ENCODE measurements at places on chromosomes 5 and 9.

DNA sequence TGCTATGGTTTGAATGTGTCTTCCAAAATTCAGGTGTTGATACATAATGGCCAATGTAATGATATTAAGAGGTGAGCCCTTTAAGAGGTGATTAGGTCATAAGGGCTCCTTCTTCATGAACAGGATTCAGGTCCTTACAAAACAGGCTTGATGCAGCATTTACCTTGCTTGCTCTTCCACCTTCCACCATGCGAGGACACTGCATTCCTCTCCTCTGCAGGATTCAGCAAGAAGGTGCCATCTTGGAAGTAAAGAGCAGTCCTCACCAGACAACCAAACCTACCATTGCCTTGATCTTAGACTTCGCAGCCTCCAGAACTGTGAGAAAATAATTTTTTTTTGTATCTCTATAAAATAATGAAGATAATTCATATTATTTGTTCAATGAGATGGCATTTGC lies 314.0 kb upstream of the SMARCA2 start:
- DNase-seq = no peak

- no peak for DNase-seq
These were observed 33.5 kb downstream of the ANXA6 start for GRCh38 chr5:151123897-151124751.

- no peak for DNase-seq
These were observed 2.3 kb downstream of the GRIN1 start for GRCh38 chr9:137141050-137141810.

DNA sequence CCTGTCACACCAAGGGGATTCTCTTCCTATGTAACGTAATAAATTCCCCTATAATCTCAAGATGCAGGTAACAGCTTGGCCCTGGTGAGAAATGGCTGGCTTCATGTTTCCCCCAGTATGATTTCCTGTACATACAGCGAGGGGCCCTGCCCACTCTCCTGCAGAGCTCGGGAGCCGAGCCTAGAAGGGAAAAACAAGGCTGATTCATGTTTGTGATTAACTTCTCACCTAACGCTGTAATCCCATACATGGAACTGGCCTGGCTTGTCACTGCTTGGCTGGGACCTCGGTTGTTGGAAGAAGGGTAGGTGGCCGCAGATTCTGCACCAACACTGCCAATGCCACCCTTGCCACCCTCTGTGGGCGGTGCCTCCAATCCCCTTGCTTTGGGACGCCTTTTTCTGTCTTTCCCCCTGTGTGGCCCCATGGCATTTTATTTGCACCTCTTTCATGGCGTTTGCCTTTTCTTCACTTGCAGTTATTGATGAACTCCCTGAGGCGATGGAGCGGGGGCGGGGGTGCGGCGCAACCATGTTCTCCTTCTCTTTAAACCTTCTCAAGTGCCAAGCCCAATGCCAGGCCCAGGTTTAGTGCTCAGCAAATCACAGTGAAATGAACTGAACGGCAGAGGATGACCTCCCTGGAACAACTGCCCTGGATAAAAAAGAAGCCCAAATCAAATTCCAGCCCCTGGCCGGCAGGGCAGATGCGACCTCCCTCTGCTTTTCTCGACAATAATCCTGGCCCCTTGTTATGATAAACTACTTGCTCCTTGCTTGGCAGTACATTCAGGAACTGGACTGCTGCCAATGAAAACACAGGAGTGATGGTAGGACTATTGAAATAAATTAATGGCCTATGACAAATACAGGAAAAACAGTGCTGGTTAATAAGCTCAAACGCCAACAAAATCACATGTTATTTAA lies 108.1 kb downstream of the TMEM174 start:
- DNase-seq = no peak

GRCh38 chr9:35682051-35682450 lies 7.7 kb downstream of the TPM2 start:
- no peak for DNase-seq

GRCh38 chr9:37514999-37515398 lies 29.3 kb downstream of the POLR1E start:
- peak; percentile 24 for DNase-seq

DNA sequence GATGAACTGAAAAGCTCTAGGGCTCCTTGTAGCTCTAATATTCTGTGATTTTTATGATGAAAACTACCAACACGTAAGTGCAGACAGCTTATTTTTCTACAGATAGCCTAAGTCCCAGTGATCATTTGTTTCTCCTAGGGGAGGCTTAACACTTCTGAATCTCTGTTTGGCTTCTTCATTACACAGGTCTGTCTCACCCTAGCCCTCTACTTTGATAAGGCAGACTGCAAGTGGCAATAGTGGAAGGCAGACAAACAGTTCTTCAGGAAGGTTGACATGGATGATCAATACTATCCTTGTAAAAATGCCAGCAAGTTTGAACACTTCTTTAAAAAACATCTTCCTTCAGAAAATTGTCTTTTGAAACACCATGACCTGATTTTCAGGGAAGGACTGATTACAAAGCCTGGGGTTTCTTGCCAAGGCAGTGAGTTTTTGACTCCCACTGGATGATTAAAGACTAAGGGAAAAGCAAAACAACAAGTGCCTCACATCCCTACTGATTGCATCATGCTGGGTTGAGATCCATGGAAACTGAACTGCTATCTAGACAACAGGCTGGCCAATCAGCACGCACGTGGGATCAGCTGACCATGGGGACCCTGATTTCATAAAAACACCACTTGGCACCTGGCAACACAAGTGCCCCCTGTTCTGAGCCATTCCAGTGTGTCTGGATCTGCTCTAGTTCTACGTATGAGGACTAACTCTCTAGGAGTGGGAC lies 212.2 kb downstream of the SMARCA2 start:
- no peak for DNase-seq

- DNase-seq = no peak
These were observed 179.2 kb downstream of the RFK start for GRCh38 chr9:76215066-76215465.

DNA sequence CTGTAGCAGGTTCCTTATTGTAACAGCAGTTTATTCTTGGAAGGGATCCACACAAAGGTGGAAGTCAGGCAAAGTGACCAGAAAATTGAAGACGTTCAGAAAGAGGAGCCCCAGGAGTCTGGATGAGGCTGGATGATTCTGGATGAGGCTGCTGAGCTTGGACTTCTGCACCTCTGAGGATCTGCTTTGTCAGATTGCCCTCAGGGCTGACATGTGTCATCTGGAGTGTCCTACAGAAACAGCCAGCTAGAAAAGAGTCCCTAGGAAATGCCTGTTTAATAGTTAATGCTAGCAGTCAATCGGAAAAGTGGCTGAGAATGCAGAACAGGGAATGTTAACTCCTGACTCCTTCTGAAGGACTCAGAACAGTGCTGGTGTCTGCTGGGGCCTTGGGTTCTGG lies 236.4 kb downstream of the LRRC70 start:
- no peak for DNase-seq

Measured in colonic mucosa (tissue), 4 donors.